ENCODE measurements at places on chromosomes 12 and 14.
A peak's percentile ranks its signal among the peaks of the same experiment; 100 is the strongest.

DNA sequence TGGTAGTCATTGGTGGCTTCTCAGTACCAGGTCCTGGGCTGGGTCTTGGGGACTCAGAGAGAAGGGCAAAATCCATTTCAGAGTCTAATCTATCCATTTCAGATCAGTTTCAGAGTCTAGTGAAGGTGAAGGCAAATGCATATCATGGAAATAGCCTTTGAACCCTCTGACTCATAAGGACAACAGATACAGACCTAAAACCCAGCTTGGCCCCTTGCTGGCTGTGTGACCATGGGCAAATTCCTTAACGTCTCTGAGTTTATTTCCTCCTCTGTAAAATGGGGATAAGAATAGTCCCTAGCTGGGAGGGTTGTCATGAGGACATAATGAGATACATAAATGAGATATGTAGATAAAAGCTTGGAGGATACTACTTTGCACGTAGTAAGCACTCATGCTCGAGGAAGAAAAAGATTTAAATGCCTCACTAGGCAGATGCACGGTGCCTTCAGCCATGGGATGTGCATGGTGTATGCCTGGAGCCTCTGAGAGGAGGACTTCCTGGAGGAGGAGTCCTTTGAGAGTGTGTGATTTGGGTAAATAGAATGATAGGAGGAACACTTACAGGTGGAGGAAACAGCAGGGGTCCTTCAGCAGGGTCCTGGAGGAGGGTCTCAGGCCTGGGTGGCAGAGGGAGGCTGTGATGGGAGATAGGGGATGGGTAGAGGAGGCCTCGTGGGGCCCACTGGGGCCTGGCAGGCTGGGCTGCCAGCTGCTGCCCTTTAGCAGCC is 8.0 kb downstream of the DTX1 start:
- DNase-seq, result no peak

GRCh38 chr14:55126932-55127459 is 2.1 kb upstream of the LGALS3 start:
- DNase-seq, result no peak

DNA sequence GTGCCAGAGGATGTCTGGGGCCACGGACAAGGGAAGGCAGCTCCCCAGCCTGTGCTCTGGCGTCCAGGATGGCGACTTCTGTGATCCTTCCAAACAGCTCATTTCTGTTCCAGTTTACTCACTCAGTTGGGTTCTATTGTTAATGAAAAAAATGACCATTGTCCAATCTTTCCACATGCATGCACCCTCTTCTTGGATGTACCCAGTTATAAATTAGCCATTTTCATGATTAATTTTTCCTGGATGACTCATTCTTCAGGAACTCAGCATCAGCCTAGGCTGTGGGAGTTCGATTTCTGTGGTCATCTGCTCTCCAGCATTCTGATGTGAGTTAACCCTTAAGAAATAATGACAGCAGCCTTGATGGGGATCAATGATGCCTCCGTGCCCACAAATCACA is 926.8 kb downstream of the BCL11B start:
- DNase-seq, result no peak

DNA sequence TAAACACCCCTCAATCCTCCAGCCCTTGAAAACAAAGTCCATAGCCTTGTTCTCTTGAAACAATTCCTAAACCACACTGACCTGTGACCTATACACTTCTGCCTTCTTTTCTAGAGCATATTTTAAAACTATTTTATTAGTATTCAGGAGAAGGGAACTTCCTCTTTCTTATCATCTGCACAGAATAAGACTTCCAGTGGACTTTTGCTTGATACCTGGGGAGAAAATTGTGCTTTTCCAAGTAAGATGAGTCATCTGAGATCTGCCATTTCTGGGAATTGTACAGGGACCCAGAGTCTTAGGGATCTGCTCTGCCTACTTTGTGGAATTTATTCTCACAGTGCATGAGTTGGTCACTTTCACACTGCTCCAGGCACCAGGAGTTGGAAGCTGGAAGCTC is 10.5 kb upstream of the WNT5B start:
- DNase-seq, result no peak

GRCh38 chr14:61939776-61940175 is 177.6 kb downstream of the SNAPC1 start:
- DNase-seq, result no peak

DNA sequence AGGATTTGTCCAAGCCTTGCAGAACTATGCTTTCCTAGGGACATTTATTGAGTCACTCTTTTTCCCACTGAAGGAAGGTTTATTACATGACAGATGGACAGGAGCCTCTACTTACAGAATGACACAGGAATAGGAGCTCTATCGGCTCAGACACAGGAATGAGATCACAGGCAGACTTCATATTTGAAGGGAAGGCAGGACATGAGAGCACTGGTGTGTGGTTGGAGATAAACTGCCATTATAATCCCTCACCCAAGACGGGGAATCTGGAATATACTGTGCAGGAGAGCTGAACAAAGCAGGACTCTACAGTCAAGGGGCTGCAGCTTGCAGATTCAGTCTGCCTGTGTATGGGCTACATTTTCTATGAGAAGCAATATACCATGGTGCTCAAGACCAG is 26.8 kb upstream of the IL22 start:
- peak; percentile 26 for DNase-seq

- peak; percentile 11 for DNase-seq
These were observed 28.8 kb upstream of the GZMB start for GRCh38 chr14:24662753-24663152.

GRCh38 chr12:857611-858010 is 91.9 kb downstream of the RAD52 start:
- no peak for DNase-seq

DNA sequence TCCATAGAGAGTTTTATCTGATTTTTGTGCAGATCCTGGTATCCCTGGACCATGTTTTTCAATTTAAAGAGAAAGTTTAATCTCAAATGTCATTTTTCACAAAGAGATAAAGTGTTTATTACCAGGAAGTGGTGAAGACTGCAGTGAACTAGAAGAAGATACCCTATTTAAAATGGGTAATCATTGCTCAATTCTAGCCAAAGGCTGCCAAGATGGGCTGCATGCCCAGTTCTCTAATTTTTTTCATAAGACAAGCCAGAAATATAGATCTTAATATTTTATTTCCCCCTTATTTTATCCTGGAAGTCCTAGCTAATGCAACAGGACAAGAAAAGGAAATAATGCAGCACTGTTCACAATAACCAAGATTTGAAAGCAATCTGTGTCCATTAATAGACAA is 343.5 kb downstream of the PCNX1 start:
- no peak for DNase-seq

- DNase-seq, result no peak
These were observed 1.1 kb upstream of the HOXC8 start for GRCh38 chr12:54007538-54008259.

DNA sequence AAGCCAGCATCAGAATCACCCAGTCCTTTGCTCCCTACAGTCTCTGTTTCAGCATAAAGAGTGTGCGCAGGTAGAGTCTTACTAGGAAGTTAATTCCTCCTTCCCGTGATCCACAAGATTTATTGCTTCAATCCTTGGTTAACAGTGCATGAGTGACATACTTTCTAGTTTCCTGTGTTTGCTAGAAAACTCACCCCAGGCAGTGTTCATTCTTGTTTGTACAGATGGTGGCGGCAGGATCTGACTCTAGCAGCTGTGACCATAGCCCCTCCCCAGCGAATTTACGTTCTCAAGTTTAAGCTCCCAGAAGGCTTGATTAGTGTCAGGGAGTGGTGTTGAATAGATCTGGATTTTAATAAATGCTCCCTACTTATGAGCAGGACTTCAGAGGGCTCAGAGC is 75.9 kb upstream of the ANO2 start:
- peak; percentile 27 for DNase-seq

DNA sequence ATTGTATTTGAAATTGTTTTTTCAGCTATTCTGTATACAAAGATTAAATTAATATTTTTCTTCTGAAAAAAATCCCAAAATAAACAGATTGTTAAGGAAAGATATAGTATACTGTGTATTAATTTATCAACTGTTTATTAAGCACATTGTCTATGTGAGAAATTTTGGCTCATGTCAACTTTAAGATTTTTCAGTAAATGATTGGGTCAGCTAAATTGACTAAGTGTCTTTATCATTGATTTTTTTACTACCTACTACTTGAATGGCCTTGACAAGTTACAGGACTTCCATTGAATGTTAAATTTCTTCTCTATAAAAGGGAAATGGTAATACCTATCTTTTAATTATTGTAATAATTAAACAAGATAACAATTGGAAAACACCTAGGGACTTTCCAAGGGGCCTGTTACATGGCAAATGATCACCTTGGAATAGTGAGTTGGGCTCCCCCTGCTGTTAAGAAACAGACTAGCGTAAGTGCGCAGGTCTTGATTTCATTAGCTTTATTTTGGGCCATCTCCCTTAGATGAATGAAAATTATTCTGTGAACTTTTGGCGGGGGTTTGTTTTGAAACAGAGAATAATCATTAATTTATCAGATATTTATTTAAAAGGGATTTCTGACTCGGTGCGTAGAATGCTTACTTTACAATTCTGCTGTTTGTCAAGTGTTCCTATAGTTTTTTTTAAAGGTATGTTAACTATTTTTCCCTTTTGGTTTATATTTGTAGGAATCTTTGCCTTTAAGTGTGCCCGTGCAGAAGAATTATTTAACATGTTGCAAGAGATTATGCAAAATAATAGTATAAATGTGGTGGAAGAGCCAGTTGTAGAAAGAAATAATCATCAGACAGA is 14.5 kb upstream of the CCT2 start:
- DNase-seq, result peak; percentile 47

GRCh38 chr12:114655934-114656749 is 27.8 kb downstream of the TBX3 start:
- DNase-seq, result peak; percentile 90

GRCh38 chr12:89703768-89704167 is 4.9 kb downstream of the ATP2B1 start:
- no peak for DNase-seq

DNA sequence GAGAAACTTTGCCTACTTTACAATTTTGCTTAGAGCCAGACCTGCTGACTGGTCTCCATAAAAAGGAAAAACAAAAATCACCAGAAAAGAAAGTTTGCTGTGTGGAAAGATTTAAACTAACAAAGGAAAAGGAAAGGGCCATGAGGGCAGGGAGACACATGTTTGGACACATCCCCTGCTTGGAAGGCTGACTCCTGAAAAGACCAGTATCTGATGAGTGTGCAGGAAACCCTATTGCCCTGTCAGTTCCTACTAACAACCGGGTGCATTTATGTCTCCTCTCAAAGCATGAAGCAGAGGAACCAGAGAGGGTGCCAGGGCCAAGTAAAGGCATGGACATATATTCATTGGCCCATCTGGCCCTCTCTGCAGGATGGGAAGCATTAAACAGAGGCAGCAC is 7.0 kb upstream of the STAB2 start:
- no peak for DNase-seq

- peak; percentile 76 for DNase-seq
These were observed 161.8 kb upstream of the SLC38A2 start for GRCh38 chr12:46534327-46534840.

- DNase-seq, result peak; percentile 61
These were observed 15.8 kb downstream of the ATP5MC2 start for GRCh38 chr12:53660041-53660440.

GRCh38 chr12:12788131-12788530 is 2.7 kb downstream of the APOLD1 start:
- no peak for DNase-seq

GRCh38 chr14:95928751-95929150 is 52.1 kb downstream of the TUNAR start:
- no peak for DNase-seq

Measured in umbilical cord (tissue), 2 donors.